ENCODE measurements at places on chromosomes 3 and 15. TPM values are rescaled to one million over a fixed set of nuclear protein-coding genes. Genes with fewer than 3 reads are reported as not detected.

FEZF2 gene
- not detected for polyA plus RNA-seq

- no peak for DNase-seq
Measured at GRCh38 chr15:66795851-66796250, 93.8 kb downstream of the SMAD6 start.

- no peak for DNase-seq
Measured at GRCh38 chr15:78274994-78275393, 10.6 kb downstream of the DNAJA4 start.

IL20RB gene
- polyA plus RNA-seq, result 0.85 TPM

DNA sequence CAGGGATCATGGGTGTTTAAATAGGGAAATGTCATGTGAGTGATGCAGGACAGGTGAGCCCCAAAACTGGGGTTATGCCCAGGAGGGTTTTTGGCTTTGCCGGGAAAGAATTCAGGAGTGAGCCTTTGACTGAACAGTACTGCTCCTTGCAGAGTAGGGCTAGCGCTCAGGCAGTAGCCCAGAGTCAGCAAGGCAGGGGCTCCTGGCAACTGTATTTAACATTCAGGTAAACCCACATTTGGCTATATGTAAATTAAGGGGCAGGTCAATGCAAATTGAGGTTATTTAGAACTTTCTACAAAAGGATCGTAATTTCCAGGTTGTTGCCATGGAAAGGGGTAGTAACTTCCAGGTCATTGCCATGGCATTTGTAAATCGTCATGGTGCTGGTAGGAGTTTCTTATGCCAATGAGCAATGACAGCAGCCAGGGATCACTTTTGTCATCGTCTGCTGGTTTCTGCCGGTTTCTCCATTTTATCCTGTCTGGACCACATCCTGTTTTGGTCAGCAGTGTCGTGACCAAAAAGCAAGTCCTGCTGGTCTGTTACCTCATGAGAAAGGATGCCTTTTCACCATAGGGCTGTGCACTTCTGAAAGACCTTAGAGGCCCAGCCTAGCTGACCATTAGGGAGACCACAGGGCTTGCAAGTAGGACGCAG is 24.3 kb downstream of the MTHFS start:
- DNase-seq, result no peak

P2RY1 gene
- polyA plus RNA-seq, result 3.3 TPM

DNA sequence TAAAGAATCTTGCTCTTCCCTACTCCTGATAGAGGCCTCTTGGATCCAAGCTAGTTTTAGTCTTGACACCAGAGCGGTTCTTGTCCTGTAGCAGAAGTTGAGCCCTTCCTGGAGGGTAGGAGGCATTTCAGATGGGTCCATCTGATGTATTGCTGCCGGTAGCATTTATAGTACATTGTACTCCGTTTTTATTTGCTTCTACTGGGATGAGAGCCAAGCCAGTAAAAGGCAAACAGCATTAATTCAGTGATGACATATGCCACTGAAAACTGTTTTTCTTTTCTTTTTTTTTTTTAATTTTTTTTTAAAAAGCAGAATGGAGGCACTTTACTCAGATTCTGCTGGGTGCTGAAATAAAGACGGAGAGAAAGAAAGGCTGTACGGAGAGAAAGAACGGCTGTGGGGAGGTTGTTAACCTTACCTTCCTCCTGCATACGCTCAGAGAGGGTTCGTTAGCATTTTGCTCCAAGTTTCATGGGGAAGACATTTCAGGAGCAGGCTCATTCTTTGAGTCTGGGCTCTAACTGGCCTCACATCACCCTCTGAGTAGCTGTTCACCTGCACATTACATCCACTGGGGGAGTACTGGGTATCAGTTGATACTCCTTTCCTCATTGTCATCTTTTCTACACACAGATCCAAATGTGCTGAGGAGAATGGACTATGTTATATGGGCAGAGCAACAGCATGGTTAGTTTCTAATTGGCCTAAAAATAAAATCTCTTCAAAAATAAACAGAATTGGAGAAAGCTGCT is 161.5 kb downstream of the FEZF2 start:
- DNase-seq, result peak; percentile 14

ACTC1 gene
- 1.0 TPM for polyA plus RNA-seq

- DNase-seq, result no peak
Measured at GRCh38 chr3:116020495-116020894, 397.2 kb downstream of the GAP43 start.

- no peak for DNase-seq
Measured at GRCh38 chr15:62964251-62964650, 78.3 kb upstream of the TPM1 start.

SLC35G2 gene
- 5.1 TPM for polyA plus RNA-seq

DNA sequence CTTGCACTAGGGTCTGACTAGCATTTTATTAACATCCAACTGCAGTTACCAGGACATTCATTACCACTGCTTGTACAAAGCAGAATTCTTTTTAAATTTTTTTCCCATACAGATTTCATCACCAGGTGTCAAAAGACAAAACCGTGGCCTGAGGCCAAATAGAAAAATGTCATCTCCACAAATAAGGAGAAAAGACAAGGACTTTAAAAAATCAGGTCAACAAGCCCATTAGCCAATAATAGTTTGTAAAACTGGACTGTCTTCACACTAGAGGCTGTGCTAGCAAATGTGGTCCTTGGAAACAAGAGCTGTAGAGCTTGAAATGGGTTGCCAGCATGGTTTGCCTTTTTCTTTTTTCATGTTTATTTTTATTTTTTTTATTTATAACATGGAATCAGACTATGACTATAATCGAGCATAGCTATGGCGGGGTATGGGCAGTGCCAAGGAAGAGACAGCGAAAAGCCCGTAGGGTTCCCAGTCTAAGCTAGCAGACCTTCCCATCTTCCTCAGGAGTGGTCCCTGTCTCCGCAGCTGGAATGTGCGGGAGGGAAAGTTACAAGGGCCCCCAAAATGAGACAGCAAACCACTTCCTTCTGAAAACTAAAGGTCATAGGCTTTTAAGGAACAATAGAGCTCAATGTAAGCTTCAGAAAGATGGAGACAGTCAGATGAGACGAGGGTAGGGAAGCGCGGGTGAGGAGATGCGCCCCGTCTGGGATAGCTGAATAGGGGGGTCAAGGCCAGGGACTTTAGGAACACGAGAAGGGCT is 1.5 kb downstream of the PTPN9 start:
- peak; percentile 8 for DNase-seq

LRRC31 gene
- polyA plus RNA-seq, result 0.38 TPM

DNA sequence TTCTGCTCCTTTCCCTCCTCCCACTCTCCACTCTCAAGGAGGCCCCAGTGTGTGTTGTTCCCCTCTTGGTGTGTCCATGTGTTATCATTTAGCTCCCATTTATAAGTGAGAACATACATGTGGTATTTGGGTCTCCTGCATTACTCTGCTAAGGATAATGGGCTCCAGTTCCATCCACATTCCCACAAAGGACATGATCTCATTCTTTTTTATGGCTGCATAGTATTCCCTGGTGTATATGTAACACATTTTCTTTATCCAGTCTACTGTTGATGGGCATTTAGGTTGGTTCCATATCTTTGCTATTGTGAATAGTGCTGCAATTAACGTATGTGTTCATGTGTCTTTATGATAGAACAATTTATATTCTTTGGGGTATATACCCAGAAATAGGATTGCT is 144.0 kb upstream of the MEF2A start:
- no peak for DNase-seq

DNA sequence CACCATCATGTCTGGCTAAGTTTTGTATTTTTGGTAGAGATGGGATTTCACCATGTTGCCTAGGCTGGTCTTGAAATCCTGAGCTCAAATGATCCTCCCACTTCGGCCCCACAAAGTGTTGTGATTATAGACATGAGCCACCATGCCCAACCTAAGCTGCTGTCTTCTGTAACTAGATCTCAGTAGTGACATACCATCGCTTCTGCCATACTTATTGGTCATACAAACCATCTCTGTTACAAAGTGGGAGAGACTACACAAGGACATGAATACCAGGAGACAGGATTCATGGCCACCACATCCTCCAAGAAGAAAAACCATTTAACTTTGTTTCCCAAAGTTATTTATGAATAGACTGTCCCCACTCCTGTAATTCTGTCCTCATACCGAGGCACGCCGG is 81.3 kb downstream of the SMAD6 start:
- no peak for DNase-seq

- DNase-seq, result peak; percentile 49
Measured at GRCh38 chr3:72938471-72939265, 50.8 kb downstream of the GXYLT2 start.

- DNase-seq, result no peak
Measured at GRCh38 chr15:80095511-80095910, 36.0 kb downstream of the ZFAND6 start.

YEATS2 gene
- polyA plus RNA-seq, result 44.6 TPM

EPHA3 gene
- polyA plus RNA-seq, result 5.1 TPM

BSN gene
- polyA plus RNA-seq, result 1.7 TPM

DNA sequence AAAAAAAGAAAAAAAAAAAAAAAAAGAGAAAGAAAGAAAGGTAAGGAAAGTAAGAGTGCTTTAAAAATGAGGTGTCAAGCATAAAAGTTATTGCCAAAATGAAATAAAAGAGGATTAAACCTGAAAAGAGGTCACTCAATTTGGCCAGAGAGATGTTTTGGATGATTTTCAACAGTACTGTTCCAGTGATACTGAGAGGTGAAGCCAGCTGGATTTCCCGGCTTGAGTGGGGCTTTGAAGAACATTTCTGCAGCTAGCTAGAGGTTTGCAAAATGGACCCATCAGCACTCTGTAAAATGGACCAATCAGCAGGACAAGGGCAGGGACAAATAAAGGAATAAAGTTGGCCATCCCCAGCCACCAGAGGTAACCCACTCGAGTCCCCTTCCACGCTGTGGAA is 128.5 kb downstream of the LSAMP start:
- no peak for DNase-seq

LRRC3B gene
- polyA plus RNA-seq, result 1.8 TPM

DNA sequence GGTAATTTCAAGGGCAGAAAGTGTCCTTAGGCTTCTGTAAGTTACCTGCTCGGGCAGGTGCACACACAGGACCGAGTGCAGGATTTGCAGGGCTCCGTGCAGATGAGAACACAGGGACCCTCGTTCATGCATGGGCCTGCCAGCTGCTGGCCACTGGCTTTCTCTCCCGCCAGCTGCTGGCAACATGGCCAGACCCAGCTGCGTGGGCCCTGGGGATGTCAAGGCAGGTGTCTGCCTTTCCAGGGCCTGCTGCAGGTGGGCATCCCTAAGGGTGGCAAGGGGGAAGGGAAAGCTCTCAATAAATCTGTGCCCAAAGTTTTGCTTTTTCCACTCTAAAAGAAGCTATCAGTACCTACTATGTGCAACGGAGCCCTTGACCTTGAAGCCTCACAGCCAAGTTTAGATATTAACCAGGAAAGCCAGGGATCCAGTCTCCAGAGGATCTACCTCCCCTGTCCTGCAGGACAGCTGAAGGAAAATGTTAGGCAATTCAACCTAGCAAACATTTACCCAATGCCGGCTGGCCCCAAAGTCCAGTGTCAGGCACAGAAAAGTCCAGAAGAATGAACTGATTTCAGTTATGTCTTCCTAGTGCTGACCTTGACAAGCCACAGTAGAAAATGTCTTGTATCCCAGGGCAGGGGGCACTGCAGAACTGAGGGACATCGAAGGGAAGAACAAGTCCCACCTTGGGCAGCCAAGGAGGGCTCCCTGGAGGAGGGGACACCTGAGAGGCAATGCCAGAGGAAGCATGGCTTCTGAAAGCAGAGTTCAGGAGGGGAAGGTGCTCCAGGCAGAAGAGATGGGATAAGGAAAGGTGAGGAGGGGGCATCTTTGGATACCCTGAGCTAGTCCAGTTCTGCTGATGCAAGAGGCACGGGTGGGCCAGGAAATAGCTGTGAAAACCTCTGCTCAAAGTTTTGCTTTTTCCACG is 26.4 kb downstream of the NUP210 start:
- no peak for DNase-seq

DNA sequence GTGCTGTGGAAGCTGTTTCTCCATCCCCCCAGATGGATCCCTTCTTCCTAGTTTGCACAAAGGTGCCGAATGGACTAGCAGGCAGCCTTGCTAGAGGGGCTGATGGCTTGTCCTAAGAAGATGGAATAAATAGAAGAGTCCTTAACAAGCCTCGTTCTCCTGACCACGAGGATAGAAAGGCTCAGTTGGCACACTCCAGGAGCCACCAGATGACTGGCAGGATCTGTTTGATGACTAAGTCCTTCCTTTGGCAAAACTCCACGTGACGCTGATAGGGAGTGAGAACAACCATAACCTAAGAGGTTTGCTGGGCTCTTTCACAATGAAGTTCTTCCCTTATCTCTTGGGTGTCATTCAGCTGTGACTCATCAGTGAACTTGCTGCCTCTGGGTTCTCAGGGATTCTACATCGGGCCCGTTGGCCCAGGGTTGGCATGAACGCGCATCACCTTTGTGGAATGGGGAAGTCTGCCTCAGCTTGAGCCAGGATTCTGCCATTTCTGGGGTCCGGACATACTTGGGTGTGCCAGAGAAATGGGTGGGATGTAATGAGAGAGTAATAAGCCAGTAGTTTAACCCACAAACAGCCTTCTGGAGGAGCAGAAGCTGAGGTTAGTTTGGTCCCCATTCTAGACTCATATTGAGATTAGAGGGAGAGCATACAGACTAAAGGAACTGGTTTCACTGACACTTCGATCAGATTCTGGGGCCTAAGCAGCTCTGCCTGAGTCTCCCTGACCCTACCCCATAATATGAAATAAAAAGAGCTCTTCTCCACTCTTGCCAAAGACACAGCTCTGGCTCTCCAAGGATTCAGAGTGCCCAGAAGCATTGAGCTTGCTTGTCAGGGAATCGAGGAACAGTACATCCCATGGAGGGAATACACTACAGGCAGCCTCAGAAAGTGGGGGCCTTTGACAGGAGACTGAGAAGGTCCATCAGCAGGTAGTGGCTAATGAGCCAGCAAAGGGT is 2.0 kb upstream of the MELTF start:
- no peak for DNase-seq

DNA sequence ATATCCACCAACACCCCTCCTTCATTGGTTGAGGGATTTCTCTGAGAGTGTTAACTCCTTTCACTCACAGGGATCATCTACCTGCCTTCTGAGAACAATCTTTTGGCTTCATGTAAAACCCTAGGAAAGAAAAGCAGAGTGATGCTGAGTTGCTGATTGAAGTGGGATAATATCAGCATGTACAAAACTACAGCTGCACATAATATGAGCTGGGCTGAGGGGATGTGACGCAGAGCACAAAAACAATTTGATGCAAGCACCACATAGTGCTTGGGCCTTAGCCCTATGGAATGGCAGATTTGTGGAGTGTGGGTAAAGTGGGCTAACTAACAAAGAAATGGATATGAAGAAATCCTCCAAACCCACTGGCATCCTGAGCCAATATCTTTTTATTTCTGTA is 267.6 kb upstream of the KCNH8 start:
- DNase-seq, result no peak

Measured in left kidney (tissue), 8 donors.